ENCODE measurements at places on chromosomes 7 and 10. TPM values are rescaled to one million over a fixed set of nuclear protein-coding genes. Genes with fewer than 3 reads are reported as not detected.
A peak's percentile ranks its signal among the peaks of the same experiment; 100 is the strongest.

GRCh38 chr7:44288381-44288685, 37.1 kb downstream of the CAMK2B start:
- H3K4me3 ChIP-seq = no peak overlapping the region
- no peaks in the 10 kb centered on the region for H3K36me3 ChIP-seq
- peak overlapping the region; percentile 80 for H3K27ac ChIP-seq
- DNase-seq = peak; percentile 21
- H3K4me1 ChIP-seq = no peaks in the 10 kb centered on the region

DNA sequence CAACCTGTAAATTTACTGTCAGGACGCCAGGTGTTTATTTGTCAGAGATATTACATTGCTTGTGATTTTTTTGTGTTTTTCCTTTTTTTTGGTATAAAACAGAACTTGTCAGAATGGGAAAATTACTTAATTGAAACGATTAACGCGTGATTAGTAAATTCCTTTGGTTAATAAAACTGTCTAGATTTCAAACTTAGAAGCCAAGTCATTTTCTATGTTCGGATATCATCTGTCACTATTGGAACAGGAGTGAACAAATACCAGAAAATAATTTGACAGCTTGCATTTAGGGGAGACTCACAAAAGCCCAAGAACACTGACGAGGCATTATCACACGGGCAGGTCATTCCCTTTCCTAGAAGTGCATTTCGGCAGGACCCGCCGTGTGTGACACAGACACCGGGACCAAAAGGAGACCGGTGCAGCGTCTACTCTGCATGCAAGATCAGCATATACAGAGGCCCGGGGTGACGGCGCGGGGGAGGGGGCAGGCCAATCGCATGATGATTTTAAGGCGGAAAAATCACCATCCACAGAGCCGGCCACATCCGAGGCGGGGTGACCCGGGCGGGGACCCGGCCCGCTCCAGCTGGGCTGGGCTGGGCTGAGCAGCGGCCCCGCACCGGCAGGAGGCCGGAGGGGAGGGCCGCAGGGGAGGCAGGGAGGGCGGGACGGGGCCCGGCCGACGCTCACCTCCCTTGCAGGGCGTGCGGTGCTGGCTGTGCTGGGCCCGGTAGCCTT, 841 bp downstream of the GLUD1 start:
- H3K4me1 ChIP-seq = peaks cover 36% of the 10 kb centered on the region
- H3K27me3 ChIP-seq = no peaks in the 10 kb centered on the region
- H3K36me3 ChIP-seq = no peaks in the 10 kb centered on the region
- peak; percentile 64 for DNase-seq
- H3K27ac ChIP-seq = peak overlapping the region; percentile 94
- peak overlapping the region; percentile 76 for H3K4me3 ChIP-seq

CCDC201 gene
- total RNA-seq = not detected

ZKSCAN5 gene
- 5.6 TPM for total RNA-seq

SEC23IP gene
- total RNA-seq = 40.5 TPM

THSD7A gene
- 3.3 TPM for total RNA-seq

STAMBPL1 gene
- total RNA-seq = 5.2 TPM

Data from heart left ventricle (tissue), 16 donors.